ENCODE measurements at places on chromosomes 1 and 21.

DNA sequence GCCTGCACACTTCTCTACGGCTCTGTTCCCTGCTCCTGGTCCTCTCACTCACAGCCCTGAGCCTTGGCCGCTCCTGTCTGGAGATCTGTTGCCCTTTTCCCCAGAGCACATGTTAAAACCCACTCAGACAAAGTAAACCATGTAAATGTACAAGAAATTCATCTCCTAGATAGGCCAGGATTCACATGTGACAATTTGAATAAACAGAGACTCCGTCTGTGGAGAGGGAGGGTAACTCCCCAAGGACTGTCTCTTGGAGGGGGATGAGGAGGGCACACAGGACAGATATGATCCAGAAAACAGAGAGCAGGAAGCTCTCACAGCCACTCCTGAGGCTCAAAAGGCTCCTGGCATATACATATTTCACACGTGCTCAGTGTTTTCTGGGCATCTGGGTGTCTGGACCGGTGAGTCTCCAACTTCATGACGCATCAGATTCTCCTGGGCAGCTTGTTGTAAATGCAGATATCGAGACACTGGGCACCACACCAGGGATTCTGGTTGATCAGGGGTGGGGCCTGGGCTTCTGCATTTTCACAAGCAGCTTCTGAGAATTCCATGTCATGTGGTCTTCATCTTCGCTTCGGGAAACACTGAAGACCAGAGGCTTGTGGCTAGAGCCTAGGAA lies 6.4 kb upstream of the KAZN start:
- DNase-seq = no peak
- H3K36me3 ChIP-seq = no peaks in the 10 kb centered on the region

DNA sequence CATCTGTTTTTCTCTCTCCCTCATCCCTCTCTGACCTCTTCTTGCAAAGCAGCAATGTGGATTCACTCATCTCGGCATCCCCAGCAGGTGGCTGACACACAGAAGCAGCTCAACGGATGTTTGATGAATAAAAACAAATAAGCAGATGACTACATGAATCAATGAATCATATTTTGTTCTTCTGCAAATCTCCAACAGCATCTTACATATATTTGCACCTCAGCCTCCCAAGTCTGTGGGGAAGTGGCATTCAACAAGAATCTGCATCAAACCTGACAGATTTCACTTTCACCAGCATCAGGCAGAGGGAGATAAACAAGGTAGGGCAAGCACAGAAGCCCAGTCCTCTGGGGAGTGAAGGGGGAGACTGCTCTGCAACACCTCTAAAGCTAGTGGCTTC lies 34.0 kb downstream of the CAPN8 start:
- no peak overlapping the region for H3K27ac ChIP-seq
- no peak overlapping the region for H3K4me3 ChIP-seq
- DNase-seq = no peak
- H3K27me3 ChIP-seq = no peaks in the 10 kb centered on the region
- no peaks in the 10 kb centered on the region for H3K4me1 ChIP-seq

DNA sequence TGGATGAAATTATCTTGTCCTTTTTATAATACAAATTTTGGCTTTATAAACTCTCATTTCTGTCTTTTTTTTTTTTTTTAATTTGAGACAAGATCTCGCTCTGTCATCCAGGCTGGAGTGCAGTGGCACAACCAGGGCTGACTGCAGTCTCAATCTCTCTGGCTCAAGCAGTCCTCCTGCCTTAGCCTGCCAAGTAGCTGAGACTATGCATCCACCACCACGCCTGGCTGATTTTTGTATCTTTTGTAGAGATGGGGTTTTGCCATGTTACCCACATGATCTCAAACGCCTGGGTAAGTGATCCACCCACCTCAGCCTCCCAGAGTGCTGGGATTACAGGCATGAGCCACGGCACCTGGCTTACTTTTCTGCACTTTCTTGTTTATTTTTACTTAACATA lies 7.5 kb downstream of the TOR1AIP1 start:
- H3K4me1 ChIP-seq = no peaks in the 10 kb centered on the region
- H3K27ac ChIP-seq = no peak overlapping the region
- H3K36me3 ChIP-seq = peaks cover 54% of the 10 kb centered on the region
- no peak overlapping the region for H3K4me3 ChIP-seq

DNA sequence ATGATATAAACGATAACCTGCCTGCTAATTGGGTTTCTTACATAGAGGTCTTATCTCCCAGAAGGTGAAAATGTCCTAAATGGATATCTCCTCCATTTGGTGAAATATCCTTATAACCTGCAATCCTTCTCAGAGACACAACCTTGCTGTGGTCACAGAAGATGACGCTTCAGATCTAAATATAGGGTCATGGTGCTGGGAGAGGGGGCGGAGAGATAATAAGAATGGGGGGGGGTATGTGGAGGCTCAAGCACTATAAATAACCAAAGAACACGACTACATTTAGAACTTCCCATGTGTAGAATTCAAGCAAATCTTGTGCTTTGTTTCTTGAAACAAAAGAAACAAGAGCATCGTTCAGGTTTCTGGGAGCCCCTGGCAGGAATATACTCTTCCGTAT lies 260.6 kb upstream of the ESRRG start:
- DNase-seq = no peak
- H3K36me3 ChIP-seq = no peaks in the 10 kb centered on the region
- H3K27ac ChIP-seq = no peak overlapping the region
- H3K27me3 ChIP-seq = no peaks in the 10 kb centered on the region
- H3K4me1 ChIP-seq = no peaks in the 10 kb centered on the region
- H3K4me3 ChIP-seq = no peak overlapping the region

- no peak overlapping the region for H3K4me3 ChIP-seq
- no peaks in the 10 kb centered on the region for H3K27me3 ChIP-seq
- no peak for DNase-seq
- no peaks in the 10 kb centered on the region for H3K36me3 ChIP-seq
Measured at GRCh38 chr1:53572065-53572814, 113.0 kb downstream of the DMRTB1 start.

- no peak overlapping the region for H3K27ac ChIP-seq
- no peak for DNase-seq
- no peaks in the 10 kb centered on the region for H3K27me3 ChIP-seq
- H3K36me3 ChIP-seq = no peaks in the 10 kb centered on the region
Measured at GRCh38 chr1:30313584-30313983, 409.8 kb downstream of the MATN1 start.

DNA sequence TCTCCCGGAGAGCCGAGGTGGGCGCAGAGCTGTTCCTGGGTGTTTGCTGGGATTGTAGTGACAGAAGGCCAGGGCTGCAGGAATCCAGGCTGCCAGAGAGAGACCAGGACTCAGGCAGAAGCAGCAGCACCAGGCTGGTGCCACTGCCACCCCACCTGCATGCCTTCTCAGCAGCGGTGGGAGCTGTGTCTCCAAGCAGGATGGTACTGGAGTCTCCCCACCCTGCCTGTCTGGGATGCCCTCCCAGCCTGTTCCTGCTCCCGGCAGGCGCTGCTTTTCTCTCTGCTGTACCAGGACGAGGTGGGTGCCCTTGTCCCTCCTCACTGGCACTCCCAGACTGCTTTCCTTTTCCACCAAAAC lies 4.5 kb upstream of the HES4 start:
- H3K36me3 ChIP-seq = no peaks in the 10 kb centered on the region
- peaks cover 24% of the 10 kb centered on the region for H3K4me1 ChIP-seq
- no peak overlapping the region for H3K4me3 ChIP-seq
- H3K27me3 ChIP-seq = no peaks in the 10 kb centered on the region
- DNase-seq = no peak

- H3K27me3 ChIP-seq = no peaks in the 10 kb centered on the region
- H3K36me3 ChIP-seq = peaks cover 22% of the 10 kb centered on the region
- no peak overlapping the region for H3K4me3 ChIP-seq
- peaks cover 8% of the 10 kb centered on the region for H3K4me1 ChIP-seq
- H3K27ac ChIP-seq = no peak overlapping the region
Measured at GRCh38 chr1:3776231-3776961, 3.8 kb downstream of the SMIM1 start.

DNA sequence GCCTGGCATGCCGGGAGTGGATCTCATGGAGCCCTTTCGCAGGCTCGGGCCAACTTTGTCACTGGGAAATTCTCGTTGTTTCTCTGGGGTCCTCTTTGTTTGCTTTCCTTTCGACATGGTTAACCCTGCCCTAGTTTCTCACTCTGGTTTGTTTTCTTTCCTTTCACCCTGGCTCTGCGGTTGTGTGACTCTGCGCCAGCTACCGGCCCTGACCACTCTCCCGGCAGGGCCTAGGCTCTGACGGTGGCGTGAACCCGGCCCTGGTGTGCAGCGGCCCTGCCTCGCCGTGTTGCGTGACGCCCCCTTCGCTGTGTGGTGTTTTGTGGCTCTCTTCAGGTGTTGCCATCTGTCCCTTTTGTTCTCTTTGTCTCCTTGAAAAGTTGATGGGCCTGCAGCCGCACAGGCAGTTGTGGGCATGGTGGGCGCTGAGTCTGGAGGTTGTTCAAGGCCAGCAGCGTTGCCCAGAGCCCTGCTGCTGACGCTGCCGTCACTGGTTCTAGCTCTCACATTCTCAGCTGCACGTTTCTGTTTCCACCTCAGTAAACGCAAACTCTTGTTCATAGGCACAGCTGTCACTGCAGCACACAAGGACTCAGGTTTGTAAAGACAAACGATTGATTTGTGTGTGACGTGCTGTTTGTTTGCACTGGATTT lies 64.6 kb upstream of the DIP2A start:
- peaks cover 20% of the 10 kb centered on the region for H3K36me3 ChIP-seq
- no peak overlapping the region for H3K4me3 ChIP-seq
- no peak for DNase-seq
- H3K27ac ChIP-seq = no peak overlapping the region
- no peaks in the 10 kb centered on the region for H3K27me3 ChIP-seq

DNA sequence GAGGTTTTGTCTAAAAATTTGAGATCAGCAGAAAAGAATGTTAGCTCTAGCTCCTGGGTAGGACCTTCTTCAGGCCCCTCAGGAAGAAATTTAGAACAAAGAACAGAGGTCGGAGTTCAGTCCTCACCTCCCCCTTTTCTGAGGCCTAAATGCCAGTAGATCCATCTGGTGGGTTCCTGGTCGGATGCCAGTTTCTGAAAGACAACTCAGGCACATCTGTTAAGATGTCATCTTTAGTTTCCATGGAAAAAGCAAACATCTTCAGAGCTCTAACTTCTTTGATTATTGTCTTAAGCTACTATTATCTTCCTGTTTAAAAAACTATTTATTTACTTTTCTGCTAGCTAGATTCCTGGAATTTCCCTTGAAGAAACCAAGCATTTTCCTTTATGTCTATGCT lies 37.1 kb upstream of the USP25 start:
- no peak overlapping the region for H3K27ac ChIP-seq
- H3K36me3 ChIP-seq = no peaks in the 10 kb centered on the region
- DNase-seq = no peak
- no peaks in the 10 kb centered on the region for H3K4me1 ChIP-seq
- H3K4me3 ChIP-seq = no peak overlapping the region
- H3K27me3 ChIP-seq = no peaks in the 10 kb centered on the region

- no peaks in the 10 kb centered on the region for H3K4me1 ChIP-seq
- H3K4me3 ChIP-seq = no peak overlapping the region
- no peaks in the 10 kb centered on the region for H3K27me3 ChIP-seq
- no peaks in the 10 kb centered on the region for H3K36me3 ChIP-seq
Measured at GRCh38 chr1:233865902-233866301, 38.6 kb upstream of the SLC35F3 start.

DNA sequence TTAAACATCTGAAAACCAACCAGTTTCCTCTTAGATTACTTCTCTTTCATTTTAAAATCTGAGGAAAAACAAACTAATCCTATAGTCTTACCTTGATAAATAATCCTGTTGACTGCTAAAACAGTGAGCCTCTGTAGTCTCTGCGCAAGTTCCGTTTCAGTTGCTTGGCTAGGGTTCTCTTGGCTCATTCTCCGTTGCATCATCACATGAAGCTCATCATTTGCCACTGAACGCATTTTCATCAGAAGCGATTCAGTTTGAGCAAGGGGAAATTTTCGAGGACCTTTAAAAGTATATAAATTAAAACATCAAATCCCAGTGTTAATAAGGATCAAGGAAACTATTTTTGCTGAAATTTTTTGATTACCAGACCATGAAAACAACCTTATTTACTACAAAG lies 96.7 kb upstream of the GNG4 start:
- no peak for DNase-seq
- H3K27ac ChIP-seq = no peak overlapping the region
- peaks cover 65% of the 10 kb centered on the region for H3K36me3 ChIP-seq
- H3K27me3 ChIP-seq = no peaks in the 10 kb centered on the region

DNA sequence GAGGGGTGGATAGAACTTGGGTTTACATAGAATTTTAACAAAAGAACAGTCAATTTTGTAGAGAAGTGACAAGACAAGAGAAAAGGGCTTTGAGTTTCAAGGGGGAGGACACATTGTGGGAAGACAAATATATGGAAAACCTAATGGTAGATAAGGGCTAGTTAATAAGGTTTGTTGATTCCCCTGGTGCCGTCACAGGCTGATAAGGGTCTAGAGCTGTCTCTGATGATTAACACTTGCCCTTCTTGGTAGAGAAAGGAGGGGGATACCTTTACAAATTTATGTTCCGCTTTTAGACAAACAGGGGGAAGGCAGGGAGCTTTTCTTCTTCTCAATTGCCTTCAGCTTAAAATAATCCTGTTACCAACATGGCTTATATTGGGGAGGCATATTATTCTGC lies 124.3 kb downstream of the ETS2 start:
- no peak for DNase-seq
- no peak overlapping the region for H3K4me3 ChIP-seq
- H3K4me1 ChIP-seq = peaks cover 20% of the 10 kb centered on the region
- no peaks in the 10 kb centered on the region for H3K27me3 ChIP-seq

DNA sequence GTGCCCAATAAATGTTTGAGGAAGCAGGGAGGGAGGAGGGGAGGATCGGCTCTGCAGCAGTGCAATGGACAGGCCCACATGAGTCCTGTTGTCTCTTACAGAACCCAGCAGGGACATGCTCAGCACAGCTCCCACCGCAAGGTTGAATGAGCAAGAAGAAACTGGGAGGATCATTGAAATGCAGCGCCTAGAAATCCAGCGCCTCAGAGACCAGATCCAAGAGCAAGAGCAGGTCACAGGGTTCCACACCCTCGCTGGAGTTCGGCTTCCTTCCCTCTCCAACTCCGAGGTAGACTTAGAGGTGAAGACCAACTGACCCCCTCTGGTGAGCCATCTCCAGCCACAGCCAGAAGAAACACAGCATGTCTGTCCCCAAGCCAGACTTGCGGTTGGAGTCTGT lies 15.9 kb upstream of the TMEM125 start:
- no peaks in the 10 kb centered on the region for H3K36me3 ChIP-seq
- DNase-seq = peak; percentile 22
- no peak overlapping the region for H3K4me3 ChIP-seq
- no peaks in the 10 kb centered on the region for H3K27me3 ChIP-seq

GRCh38 chr1:235495551-235495950 lies 8.7 kb downstream of the B3GALNT2 start:
- no peaks in the 10 kb centered on the region for H3K27me3 ChIP-seq
- H3K4me3 ChIP-seq = no peak overlapping the region
- peaks cover 5% of the 10 kb centered on the region for H3K4me1 ChIP-seq
- no peak overlapping the region for H3K27ac ChIP-seq
- DNase-seq = no peak

DNA sequence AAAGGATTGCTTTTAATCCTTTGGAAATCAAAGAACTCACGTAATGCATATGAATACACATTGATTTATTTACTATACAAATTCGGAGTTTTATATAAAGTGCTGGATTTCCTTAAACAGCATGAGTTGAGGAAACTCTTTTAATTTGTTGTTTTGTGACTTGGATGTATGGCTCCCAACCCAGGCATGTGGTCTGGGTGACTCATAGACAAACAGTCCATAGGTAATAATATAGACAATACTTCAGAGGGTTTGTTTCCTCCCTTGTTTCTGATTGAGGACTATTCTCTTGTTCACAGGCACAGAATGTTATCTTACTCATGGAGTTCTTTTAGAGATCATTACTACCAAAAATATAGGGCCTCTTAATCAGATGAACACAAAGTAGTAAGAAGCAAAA lies 43.8 kb downstream of the XPR1 start:
- no peak overlapping the region for H3K27ac ChIP-seq
- H3K4me1 ChIP-seq = no peaks in the 10 kb centered on the region
- DNase-seq = no peak
- no peaks in the 10 kb centered on the region for H3K27me3 ChIP-seq

Data from ascending aorta (tissue), 2 donors.